Immature natural killer cell (primary cell): ENCODE measurements at places on chromosomes 6 and 20.

DNA sequence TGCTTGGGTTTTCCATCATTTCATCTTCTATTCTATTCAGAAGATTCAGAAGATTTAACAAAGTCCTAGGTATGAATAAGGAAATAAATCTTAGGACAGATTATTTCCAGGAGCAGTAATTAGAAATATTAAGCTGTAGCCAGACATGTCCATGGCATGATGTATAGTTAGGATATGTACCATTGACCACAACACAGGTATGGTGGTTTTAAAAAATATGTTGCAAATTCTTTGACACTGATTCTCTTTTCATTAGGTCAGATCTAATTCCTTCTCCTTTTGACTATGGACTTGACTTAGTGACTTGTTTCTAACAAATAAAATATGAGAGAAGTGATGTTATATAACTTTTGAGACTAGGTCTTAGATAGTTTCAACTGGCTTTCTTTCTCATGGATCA, 23.5 kb upstream of the PDE7B start:
- no peaks in the 10 kb centered on the region for H3K36me3 ChIP-seq
- no peak overlapping the region for H3K4me3 ChIP-seq
- no peak for DNase-seq

- no peak overlapping the region for H3K4me3 ChIP-seq
- DNase-seq = no peak
- H3K27me3 ChIP-seq = peaks cover 8% of the 10 kb centered on the region
- H3K27ac ChIP-seq = no peak overlapping the region
- H3K4me1 ChIP-seq = peaks cover 2% of the 10 kb centered on the region
- no peaks in the 10 kb centered on the region for H3K36me3 ChIP-seq
Measured at GRCh38 chr6:40916845-40917244, 122.2 kb downstream of the UNC5CL start.

DNA sequence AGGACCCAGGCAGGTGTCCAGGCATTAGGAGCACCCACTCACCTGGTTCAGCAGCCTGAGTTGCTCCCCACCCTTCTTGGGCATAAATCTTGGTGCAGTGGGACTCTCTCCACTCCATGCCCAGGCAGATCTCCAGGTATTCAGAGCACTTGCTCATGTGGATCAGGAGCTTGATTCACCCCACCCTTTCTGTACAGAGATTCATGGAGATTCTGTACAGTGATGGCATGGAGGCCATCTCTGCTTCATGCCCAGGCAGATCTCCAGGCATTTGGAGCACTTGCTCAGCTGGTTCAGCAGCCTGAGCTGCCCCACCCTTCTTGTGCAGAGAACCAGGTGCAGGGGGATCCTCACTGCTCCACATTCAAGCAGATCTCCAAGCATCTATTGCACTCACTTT, 44.1 kb downstream of the BEND6 start:
- DNase-seq = no peak
- H3K4me3 ChIP-seq = no peak overlapping the region
- no peak overlapping the region for H3K27ac ChIP-seq
- peaks cover 2% of the 10 kb centered on the region for H3K27me3 ChIP-seq
- no peaks in the 10 kb centered on the region for H3K36me3 ChIP-seq

- H3K4me1 ChIP-seq = no peaks in the 10 kb centered on the region
- H3K4me3 ChIP-seq = no peak overlapping the region
- DNase-seq = no peak
- peaks cover 35% of the 10 kb centered on the region for H3K36me3 ChIP-seq
Measured at GRCh38 chr6:7604506-7604905, 14.5 kb downstream of the SNRNP48 start.

GRCh38 chr6:232982-233640, 59.2 kb upstream of the DUSP22 start:
- H3K4me3 ChIP-seq = no peak overlapping the region
- H3K27me3 ChIP-seq = peaks cover 7% of the 10 kb centered on the region
- H3K36me3 ChIP-seq = no peaks in the 10 kb centered on the region
- peaks cover 27% of the 10 kb centered on the region for H3K4me1 ChIP-seq
- no peak overlapping the region for H3K27ac ChIP-seq
- DNase-seq = no peak

DNA sequence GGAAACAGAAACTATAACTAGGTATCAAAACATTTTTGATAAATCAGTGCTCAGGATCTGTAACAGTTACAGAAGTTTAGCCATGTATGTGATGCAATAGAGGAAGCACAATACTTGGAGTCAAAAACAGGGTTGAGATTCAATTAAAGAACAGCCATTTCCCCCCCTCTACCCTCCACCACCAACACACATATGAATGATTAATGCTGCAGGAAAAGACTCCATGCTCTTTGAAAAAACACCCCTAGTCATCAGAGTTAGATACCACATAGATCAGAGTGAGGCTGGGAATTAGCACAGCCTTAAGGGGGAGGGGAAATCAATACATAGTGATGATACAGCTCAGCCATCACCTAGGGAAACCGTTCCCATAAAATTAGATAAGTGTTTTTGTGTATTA, 108.9 kb upstream of the EMILIN3 start:
- H3K4me3 ChIP-seq = no peak overlapping the region
- H3K27me3 ChIP-seq = no peaks in the 10 kb centered on the region
- peaks cover 21% of the 10 kb centered on the region for H3K36me3 ChIP-seq
- DNase-seq = no peak
- H3K27ac ChIP-seq = no peak overlapping the region

DNA sequence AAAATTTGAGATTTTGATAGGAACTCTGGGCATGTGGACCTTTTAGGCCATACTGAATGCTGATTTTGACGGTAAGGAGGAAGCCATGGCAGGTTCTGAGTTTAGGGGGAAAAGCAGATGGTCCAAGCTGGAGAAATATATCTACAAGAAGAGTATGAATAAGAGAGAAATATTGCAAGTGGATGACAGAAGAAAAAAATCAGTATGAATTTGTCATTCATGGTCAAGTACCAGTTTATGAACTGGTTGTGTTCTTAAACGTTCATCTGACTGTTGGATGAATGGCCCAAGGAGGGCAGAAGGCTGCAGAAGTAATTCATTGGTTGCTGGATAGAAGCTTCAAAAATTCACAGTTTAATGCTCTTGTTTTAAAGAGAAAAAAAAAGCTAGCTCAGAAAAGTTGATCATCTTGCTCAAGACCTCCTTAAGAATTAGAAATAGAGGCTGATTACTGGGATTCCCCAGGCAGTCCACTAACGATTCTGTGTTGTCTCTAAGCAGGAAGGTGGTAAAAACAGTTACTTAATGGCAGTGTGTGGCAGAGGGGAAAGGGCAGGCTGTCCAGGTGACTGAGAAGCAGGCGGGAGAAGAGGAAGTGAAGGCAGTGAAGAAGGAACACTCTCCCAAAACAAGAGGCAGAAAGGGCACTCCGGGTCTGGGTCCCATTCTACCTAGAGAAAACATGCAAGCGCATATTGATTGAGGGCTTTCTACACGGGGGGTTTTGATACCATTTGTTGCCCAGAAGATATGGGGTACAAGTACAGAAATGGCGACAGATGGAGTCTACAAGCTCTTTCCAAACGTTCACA, 2.0 kb upstream of the DUSP22 start:
- H3K27ac ChIP-seq = peak overlapping the region; percentile 93
- peaks cover 39% of the 10 kb centered on the region for H3K4me1 ChIP-seq
- peak overlapping the region; percentile 59 for H3K4me3 ChIP-seq

GRCh38 chr6:16440636-16441212, 202.3 kb downstream of the GMPR start:
- peaks cover 27% of the 10 kb centered on the region for H3K4me1 ChIP-seq
- no peak for DNase-seq
- no peak overlapping the region for H3K4me3 ChIP-seq
- H3K27ac ChIP-seq = no peak overlapping the region

- H3K4me1 ChIP-seq = no peaks in the 10 kb centered on the region
- H3K4me3 ChIP-seq = no peak overlapping the region
Measured at GRCh38 chr6:105817370-105817769, 268.8 kb upstream of the PRDM1 start.

DNA sequence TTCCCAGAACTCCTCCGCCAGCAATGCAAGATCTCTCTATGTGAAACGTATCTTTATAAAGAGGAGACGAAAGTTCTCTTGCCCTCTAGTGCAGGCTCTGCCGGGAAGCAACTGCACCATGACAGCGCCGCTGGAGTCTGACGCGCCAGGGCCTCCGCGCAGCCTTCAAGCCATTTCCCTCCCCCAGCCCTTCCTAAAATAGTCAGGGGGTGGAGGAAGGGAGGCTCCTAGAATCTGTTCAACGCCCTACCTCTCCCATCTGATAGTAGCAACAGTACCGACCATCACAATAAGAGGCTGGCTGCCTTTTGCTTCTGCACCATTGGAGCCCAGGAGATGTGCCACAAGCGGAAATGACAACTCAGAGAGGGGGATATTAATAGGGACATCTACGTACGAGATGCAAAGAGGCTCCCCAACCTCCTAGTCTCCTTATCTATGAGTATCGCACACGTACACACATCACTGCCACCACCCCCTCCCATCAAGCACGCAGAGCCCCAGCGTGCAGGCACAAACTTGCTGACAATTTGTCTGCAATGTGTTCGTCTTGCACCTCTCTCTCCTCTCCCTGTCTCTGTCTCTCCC, 1.0 kb downstream of the SYNE1 start:
- peaks cover 8% of the 10 kb centered on the region for H3K36me3 ChIP-seq
- H3K4me1 ChIP-seq = peaks cover 83% of the 10 kb centered on the region
- H3K27me3 ChIP-seq = peaks cover 4% of the 10 kb centered on the region
- H3K4me3 ChIP-seq = peak overlapping the region; percentile 100
- DNase-seq = peak; percentile 78

- no peak overlapping the region for H3K27ac ChIP-seq
- H3K27me3 ChIP-seq = peaks cover 11% of the 10 kb centered on the region
- no peaks in the 10 kb centered on the region for H3K36me3 ChIP-seq
- H3K4me1 ChIP-seq = no peaks in the 10 kb centered on the region
- no peak overlapping the region for H3K4me3 ChIP-seq
Measured at GRCh38 chr20:49560186-49560585, 7.8 kb downstream of the PTGIS start.

- H3K4me3 ChIP-seq = peak overlapping the region; percentile 93
- H3K36me3 ChIP-seq = no peaks in the 10 kb centered on the region
- H3K27me3 ChIP-seq = peaks cover 14% of the 10 kb centered on the region
- peak overlapping the region; percentile 97 for H3K27ac ChIP-seq
- H3K4me1 ChIP-seq = peaks cover 78% of the 10 kb centered on the region
Measured at GRCh38 chr6:151389618-151390275, 1.6 kb downstream of the ZBTB2 start.

GRCh38 chr20:37932919-37933318, 30.0 kb downstream of the VSTM2L start:
- no peak for DNase-seq
- no peak overlapping the region for H3K4me3 ChIP-seq
- no peak overlapping the region for H3K27ac ChIP-seq
- no peaks in the 10 kb centered on the region for H3K36me3 ChIP-seq
- H3K27me3 ChIP-seq = no peaks in the 10 kb centered on the region

GRCh38 chr20:57498425-57499400, 26.2 kb downstream of the CTCFL start:
- DNase-seq = peak; percentile 32
- H3K4me1 ChIP-seq = peaks cover 14% of the 10 kb centered on the region
- no peak overlapping the region for H3K27ac ChIP-seq
- no peak overlapping the region for H3K4me3 ChIP-seq

- no peak for DNase-seq
- H3K27ac ChIP-seq = no peak overlapping the region
- no peaks in the 10 kb centered on the region for H3K4me1 ChIP-seq
- no peaks in the 10 kb centered on the region for H3K27me3 ChIP-seq
Measured at GRCh38 chr6:96990462-96990861, 65.9 kb downstream of the KLHL32 start.

DNA sequence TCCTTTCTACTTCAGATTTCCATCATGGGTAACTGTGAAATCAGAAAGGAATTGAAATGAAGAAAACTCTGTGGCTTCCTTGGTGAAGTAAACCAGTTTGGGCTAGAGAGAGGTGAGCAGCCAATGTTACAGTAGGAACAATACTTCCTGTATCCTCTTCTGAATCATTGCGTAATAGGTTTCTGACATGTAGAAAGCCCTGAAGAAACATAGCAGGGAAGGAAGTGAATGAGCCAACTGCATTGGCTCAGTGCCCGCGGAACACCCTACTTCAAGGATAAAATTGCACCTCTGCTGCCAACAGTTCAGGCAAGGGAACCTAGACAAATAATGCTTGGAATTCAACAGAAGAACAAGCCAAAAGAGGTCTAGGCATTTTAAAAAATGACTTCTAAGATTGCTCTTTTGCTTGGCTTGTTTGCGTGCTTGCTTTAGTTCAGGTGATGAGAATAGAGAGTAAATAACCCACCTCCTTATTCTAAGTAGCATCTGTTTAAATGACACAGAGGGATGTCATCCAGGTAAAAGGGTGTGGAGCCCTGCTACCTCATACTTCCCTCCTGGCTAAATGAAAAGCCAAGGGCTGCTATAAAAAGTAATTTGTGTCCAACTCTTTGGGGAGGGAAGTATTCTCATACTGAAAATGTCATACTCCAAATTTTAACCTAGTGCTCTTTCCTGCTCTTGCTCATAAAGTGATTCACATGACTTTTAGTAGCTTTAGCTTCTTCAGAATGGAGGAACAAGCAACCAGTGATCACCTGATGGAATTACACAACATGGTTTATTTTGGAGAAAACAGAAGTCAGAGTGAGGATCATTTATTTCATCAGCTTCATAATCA, 30.0 kb upstream of the AKIRIN2 start:
- no peaks in the 10 kb centered on the region for H3K36me3 ChIP-seq
- peaks cover 3% of the 10 kb centered on the region for H3K4me1 ChIP-seq
- no peak overlapping the region for H3K4me3 ChIP-seq
- peaks cover 10% of the 10 kb centered on the region for H3K27me3 ChIP-seq
- no peak overlapping the region for H3K27ac ChIP-seq

DNA sequence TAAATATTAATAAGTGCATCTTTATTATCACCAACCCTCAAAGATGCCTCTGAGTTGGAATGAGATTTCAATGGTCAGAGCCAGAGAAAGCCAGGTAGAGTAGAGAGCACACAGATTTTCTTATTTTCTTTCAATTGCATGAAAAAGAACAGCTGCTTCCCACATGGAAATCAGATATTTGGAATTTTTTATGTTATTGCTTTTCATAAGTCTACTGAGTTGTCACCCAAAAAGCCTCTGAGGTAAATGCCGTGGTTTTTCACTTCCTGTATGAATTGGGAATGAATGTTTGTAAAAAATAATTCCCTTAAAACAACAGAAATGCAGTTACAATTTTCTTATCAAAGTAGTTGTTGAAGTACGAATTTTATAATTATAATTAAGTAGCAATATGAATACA, 563.1 kb downstream of the RFPL4B start:
- no peak for DNase-seq
- no peak overlapping the region for H3K27ac ChIP-seq
- no peaks in the 10 kb centered on the region for H3K4me1 ChIP-seq
- no peaks in the 10 kb centered on the region for H3K27me3 ChIP-seq

GRCh38 chr6:81557811-81558210, 194.7 kb downstream of the TENT5A start:
- H3K4me1 ChIP-seq = no peaks in the 10 kb centered on the region
- no peaks in the 10 kb centered on the region for H3K27me3 ChIP-seq
- H3K27ac ChIP-seq = no peak overlapping the region
- no peak for DNase-seq
